ENCODE measurements at places on chromosomes 13 and 19. TPM values are rescaled to one million over a fixed set of nuclear protein-coding genes. Genes with fewer than 3 reads are reported as not detected.
A peak's percentile ranks its signal among the peaks of the same experiment; 100 is the strongest.

DNA sequence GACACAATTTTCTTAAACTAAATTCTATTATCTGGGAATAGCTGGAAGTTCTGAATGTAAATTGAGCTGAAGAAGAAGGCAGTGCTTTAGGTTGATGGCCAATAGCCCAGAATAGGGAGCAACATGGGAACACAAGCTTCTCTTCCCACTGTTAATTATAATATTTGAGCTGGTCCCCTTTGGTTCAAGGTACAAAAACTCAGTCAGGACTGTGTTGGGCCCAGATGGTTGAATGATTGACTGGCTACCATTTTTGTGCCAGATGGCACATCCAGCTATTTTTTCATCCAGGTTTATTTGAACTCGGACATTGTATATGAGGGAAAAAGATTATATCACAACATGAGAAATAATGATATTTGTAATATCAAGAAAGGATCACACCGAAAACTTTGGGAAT is 458.9 kb downstream of the SLITRK1 start:
- no peak overlapping the region for H3K27ac ChIP-seq
- H3K4me1 ChIP-seq = no peaks in the 10 kb centered on the region
- no peak overlapping the region for H3K4me3 ChIP-seq
- DNase-seq = no peak
- no peaks in the 10 kb centered on the region for H3K36me3 ChIP-seq

DNA sequence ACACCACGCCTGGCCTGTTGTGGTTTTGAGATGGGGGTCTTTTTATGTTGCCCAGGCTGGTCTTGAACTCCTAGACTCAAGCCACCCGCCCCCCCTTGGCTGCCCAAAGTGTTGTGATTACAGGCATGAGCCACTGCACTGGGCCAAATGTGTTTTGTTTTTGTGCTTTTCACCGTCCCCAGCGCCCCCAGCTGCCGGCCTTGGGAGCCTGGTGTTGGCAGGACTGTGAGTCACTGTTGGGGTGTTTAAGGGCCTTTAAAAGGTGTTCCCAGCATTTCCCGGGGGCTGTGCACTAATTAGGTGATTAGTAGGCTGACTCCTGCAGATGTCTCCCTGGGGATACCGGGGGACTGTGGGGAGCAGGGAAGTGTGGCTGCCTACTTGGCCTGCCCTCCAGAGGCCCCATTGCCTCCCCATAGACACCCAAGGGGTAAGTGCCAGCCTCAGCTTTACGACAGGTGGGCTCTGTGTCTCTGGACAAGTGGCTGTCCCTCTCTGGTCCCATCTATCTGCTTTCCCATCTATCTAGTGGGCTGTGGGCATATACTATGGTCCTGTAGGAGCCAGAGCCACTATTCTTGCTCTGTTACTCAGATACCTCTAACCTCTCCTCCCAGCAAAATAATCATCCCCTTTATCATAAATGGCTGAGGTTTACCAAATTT is 11.8 kb upstream of the TLE5 start:
- H3K4me1 ChIP-seq = peaks cover 27% of the 10 kb centered on the region
- H3K27ac ChIP-seq = peak overlapping the region; percentile 29
- DNase-seq = no peak
- H3K27me3 ChIP-seq = no peaks in the 10 kb centered on the region
- no peaks in the 10 kb centered on the region for H3K36me3 ChIP-seq

DNA sequence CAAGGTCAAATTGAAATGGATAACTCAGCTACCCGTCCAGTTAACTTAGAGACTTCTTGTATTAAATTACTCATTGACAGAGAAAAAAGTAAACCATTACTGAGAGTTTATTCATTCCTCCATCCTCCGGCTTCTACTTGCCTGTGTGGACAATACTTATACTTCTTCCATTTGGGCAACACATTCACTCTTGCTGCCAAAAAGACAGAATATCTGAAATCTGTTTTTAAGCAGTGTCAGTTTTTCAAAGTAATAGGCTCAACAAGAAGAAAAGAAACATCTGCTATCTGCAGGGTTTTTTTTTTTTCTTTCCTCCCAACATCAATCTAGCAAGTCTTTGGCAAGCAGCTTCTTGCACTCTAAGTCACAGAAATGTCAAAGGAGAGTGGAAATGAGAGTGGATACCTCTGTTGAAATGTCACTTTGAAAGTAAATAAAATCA is 1142.8 kb downstream of the PCDH9 start:
- no peak overlapping the region for H3K27ac ChIP-seq
- no peaks in the 10 kb centered on the region for H3K27me3 ChIP-seq
- H3K4me3 ChIP-seq = no peak overlapping the region
- no peaks in the 10 kb centered on the region for H3K36me3 ChIP-seq

DNA sequence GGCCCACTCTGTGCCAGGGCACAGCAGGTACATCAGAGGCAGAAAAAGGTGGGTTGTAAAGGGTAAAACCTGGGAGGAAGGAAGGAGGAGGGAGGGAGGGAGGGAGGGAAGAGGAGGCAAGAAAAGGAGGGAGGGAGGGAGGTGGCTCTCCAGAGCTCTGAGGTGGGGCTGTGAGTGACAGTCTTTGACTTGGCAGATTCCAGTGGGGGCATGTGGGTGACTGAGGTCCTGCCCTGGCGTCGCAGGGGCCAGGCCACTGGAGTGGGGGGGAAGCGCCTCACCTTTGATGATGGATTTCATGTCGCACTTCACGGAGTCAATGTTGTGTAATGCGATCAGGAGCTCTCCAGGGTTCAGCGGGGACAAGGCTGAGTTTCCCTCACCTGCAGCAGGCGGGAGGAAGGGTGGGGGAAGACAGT is 6.0 kb upstream of the RSPH6A start:
- H3K36me3 ChIP-seq = peaks cover 14% of the 10 kb centered on the region
- H3K4me1 ChIP-seq = peaks cover 11% of the 10 kb centered on the region
- H3K27me3 ChIP-seq = no peaks in the 10 kb centered on the region
- no peak for DNase-seq

GRCh38 chr19:54013866-54014265 is 22.4 kb downstream of the CACNG6 start:
- H3K4me1 ChIP-seq = no peaks in the 10 kb centered on the region
- DNase-seq = no peak
- H3K27ac ChIP-seq = no peak overlapping the region
- H3K4me3 ChIP-seq = no peak overlapping the region
- H3K36me3 ChIP-seq = no peaks in the 10 kb centered on the region
- no peaks in the 10 kb centered on the region for H3K27me3 ChIP-seq

- peaks cover 12% of the 10 kb centered on the region for H3K36me3 ChIP-seq
- no peak overlapping the region for H3K27ac ChIP-seq
- H3K27me3 ChIP-seq = no peaks in the 10 kb centered on the region
These were observed 33.9 kb downstream of the PDE4A start for GRCh38 chr19:10454267-10454666.

DNA sequence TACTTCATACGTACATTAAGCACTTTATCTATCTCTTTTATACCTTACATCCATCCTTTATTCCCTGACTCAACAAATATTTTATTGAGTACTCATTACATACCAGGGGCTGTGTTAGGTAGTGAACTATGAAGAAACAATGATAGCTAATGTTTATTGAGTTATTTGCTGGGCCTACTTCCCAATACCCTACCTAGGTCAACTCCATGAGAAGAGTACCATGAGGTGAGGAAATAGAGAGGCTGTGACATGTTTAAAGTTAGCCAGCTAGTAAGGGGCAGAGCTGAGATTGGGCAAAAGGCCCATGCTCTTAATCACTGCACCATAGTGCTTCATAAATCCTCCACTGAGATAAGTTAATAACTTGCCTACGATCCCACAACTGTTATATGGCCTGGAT is 79.9 kb downstream of the FREM2 start:
- no peaks in the 10 kb centered on the region for H3K27me3 ChIP-seq
- no peak overlapping the region for H3K27ac ChIP-seq
- no peak for DNase-seq
- no peaks in the 10 kb centered on the region for H3K4me1 ChIP-seq
- no peaks in the 10 kb centered on the region for H3K36me3 ChIP-seq

GRCh38 chr13:26236296-26236695 is 14.2 kb upstream of the RNF6 start:
- H3K27me3 ChIP-seq = no peaks in the 10 kb centered on the region
- DNase-seq = no peak
- no peak overlapping the region for H3K27ac ChIP-seq
- no peaks in the 10 kb centered on the region for H3K4me1 ChIP-seq

DNA sequence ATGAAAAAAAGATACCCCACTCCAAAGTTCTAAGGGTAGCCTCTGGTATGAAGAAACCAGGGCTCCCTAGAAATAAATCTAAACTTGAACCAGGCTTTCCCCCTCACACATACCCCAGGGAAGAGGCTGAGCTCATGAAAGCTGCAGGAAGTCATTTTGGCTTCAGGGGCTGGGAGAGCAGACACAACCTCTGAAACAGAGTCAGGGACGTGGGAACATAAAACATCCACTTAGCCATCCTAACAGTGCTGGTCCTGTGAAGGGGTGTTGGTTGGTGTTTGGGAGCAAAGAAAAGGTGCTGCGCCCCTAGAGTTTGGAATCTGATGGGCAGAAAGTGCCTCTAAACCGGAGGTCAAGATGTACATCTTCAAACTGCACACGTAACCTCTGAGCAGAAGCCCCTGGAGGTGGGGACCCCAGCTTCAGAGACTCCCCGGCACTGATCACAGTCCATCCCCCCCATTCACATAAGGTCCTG is 15.8 kb downstream of the RAB3D start:
- no peaks in the 10 kb centered on the region for H3K4me1 ChIP-seq
- H3K36me3 ChIP-seq = 0 out of 2 replicates have a peak, but pooled peaks cover 3% of the 10 kb centered on the region
- no peak overlapping the region for H3K27ac ChIP-seq
- H3K4me3 ChIP-seq = no peak overlapping the region
- H3K27me3 ChIP-seq = no peaks in the 10 kb centered on the region
- DNase-seq = no peak

DNA sequence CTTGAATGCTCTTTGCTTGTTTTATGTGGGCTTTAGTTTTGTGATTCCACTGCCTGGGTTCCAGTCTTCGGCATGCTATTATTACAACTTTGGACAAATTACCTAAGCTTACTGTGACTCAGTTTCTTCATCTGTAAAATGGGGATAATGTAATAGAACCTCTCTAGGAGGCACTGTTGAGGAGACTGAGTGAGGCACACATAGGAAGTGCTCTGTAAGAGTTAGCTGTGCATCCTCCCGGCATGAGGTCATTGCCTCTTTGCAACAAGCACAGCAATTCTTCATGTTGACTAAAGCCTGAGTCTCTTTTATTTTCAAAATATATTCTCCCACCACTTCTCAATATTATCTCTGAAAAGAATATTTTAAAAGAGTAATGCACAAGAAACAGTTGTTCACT is 227.4 kb downstream of the DLEU7 start:
- H3K4me1 ChIP-seq = peaks cover 12% of the 10 kb centered on the region
- H3K36me3 ChIP-seq = no peaks in the 10 kb centered on the region
- no peaks in the 10 kb centered on the region for H3K27me3 ChIP-seq

- DNase-seq = no peak
- no peak overlapping the region for H3K4me3 ChIP-seq
- no peak overlapping the region for H3K27ac ChIP-seq
- H3K36me3 ChIP-seq = 0 out of 2 replicates have a peak, but pooled peaks cover under 1% of the 10 kb centered on the region
- H3K27me3 ChIP-seq = no peaks in the 10 kb centered on the region
These were observed 10.1 kb downstream of the ZNF234 start for GRCh38 chr19:44151491-44151890.

DNA sequence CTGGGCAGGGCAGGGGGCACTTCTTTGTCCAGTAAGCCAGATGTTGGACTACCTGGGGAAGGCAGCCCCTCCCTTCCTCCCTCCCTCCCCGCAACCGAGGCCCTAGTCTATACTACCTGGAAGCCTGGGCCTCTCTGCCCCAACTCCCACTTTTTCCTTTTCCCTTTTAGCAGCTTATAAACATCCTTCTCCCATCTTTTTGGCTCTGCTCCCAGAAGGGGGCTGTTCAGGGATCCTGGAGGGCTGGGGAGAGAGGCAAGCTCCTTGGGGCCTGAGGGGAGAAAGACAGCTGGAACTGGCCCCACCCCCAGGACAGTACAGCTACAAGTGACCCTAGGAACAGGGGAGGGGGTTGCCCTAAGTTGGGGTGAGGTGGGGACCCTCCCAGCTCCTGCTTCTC is 44.9 kb downstream of the LYL1 start:
- no peaks in the 10 kb centered on the region for H3K27me3 ChIP-seq
- peaks cover 75% of the 10 kb centered on the region for H3K4me1 ChIP-seq
- no peak overlapping the region for H3K27ac ChIP-seq
- DNase-seq = no peak
- no peaks in the 10 kb centered on the region for H3K36me3 ChIP-seq
- H3K4me3 ChIP-seq = no peak overlapping the region

DNA sequence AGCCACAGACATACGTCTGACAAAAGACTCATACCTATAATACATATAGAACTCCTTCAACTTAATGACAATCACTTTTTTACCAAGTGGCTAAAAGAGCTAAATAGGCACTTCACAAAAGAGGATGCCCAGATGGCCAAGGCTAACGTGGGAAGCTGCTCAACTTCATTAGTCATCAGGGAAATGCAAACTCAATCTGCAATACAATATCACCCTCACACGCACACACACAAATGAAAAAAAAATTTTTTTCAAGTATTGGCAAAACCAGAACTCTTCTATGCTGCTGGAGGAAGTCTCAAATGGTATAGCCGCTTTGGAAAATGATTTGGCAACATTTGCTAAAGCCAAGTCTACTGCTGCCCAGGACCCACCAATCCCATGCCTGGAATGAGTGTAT is 14.6 kb upstream of the DNMT1 start:
- H3K4me3 ChIP-seq = no peak overlapping the region
- H3K4me1 ChIP-seq = peaks cover 20% of the 10 kb centered on the region
- H3K27ac ChIP-seq = no peak overlapping the region
- no peaks in the 10 kb centered on the region for H3K27me3 ChIP-seq
- no peaks in the 10 kb centered on the region for H3K36me3 ChIP-seq
- DNase-seq = no peak

GRCh38 chr19:49271080-49271753 is 53.8 kb downstream of the SLC6A16 start:
- peak overlapping the region; percentile 83 for H3K27ac ChIP-seq
- no peak overlapping the region for H3K4me3 ChIP-seq
- H3K27me3 ChIP-seq = no peaks in the 10 kb centered on the region

DNA sequence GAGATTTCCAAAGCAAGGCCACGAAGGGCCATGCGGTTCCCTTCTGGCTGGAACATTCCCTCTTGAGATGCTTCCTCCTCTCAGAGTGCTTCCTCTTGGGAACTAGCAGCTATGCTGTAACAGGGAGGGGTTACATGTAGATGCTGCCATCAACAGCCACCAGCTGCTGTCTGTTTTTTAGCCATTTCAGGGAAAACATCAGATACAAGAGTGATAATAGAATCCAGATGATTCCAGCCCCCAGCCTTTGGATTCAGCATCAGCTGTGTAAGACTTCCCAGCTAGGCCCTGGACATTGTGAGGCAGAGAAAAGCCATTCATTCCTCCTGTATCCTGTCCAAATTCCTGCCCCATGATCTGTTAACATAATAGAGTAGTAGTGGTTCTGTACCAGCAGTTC is 8.2 kb upstream of the ZNF177 start:
- H3K4me3 ChIP-seq = no peak overlapping the region
- no peak overlapping the region for H3K27ac ChIP-seq
- H3K4me1 ChIP-seq = no peaks in the 10 kb centered on the region
- no peak for DNase-seq
- no peaks in the 10 kb centered on the region for H3K36me3 ChIP-seq

Gene ZNF850
- 1.4 TPM for total RNA-seq

Gene COX7A1
- total RNA-seq = not detected

Gene KIR3DL1
- total RNA-seq = not detected

Gene PRSS57
- total RNA-seq = not detected

Gene NPAS1
- 4.6 TPM for total RNA-seq

All from HCT116 (cell line).